A549 (cell line): ENCODE measurements at places on chromosomes 7 and 10.

DNA sequence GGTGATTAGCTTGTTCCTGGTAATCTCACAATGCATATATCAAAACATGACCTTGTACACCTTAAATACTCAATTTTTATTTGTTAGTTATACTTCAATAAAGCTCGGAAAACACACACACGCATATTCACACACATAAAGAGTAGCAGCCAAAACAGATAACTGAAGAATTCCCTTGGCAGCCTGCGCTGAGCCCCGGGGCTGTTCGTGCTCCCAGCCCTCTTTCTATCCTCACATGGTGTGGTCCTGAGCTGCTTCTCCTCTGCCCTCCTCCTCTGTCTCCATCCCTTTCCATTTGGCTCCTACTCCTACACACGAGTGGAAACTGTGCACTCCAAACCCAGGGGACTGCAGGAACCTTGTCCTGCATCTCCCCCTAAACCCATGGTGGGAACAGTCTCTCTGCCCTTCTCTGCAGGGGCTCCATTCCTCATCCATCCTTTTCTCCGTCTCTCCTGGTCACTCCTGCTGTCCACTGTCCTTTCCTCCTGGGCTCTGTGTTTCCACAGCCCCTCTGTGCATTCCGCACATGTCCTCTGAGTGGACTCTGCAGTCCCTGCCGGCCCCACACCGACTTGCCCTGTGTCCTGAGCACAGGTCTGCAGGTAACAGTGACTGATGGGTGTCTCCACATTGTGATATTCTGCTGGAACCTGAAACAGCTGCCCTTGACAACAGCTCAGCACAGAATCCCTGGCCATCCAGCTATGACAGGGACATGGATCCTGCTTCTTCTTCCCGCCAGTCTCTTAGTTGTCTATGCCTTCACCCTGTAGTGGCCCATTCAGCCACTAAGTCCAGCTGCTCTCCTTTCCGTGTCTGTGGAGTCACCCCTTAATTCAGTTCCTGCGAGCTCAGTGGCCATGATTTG, 216.8 kb upstream of the ZNF32 start:
- DNase-seq = no peak

- DNase-seq = no peak
These were observed 77.9 kb downstream of the ARHGAP21 start for GRCh38 chr10:24645784-24646183.

GRCh38 chr10:74056050-74056818, 58.3 kb downstream of the VCL start:
- DNase-seq = peak; percentile 64

- DNase-seq = no peak
These were observed 1.9 kb downstream of the COL1A2 start for GRCh38 chr7:94396596-94396995.

DNA sequence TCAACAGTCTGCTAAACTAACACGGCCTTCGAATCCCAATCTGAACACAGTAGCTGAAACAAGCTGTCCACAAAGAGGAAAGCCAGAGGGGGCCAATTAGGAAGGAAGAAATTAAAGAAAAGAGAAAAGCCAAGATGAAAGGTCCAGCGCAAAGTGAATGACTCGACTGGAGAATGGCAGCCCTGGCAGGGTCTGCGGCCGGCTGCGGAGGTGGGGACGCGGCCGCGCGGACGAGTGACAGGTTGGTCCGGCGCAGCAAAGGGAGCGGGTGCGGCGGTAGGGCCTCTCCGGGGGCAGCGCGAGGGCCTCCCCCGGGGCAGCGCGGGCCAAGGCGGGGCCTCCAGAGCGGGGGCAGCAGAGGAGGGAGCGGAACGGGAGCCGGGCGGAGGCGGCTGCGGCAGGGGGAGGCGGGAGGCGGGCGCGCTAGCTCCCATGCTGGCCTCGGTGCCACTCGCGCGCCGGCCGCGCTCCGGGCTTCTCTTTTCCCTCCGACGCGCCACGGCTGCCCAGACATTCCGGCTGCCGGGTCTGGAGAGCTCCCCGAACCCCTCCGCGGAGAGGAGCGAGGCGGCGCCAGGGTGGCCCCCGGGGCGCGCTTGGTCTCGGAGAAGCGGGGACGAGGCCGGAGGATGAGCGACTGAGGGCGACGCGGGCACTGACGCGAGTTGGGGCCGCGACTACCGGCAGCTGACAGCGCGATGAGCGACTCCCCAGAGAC, at the start of gene VWC2:
TSS of gene VWC2 (plus strand) at position 421 of the 718 bp plus-strand sequence. CDS start 1,798 bp downstream, outside the sequence.
- no peak for DNase-seq

DNA sequence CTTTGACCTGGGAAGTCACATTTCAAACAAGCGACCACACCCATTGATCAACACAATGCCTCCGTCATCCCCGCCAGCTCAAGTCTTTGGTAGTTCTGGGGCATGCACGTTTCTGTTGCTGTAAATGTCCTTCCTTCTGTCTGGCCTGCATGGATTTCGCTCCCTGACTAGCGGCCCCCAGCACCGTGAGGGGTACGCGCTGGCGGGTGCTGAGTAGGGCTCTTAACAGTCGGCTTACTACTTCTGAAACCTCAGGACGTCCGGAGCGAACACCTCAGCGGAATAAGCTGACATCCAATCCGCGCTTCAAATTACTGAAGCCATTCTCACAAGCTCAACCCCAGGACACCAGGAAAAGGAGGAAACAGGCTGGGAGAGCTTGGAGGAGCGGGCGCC, 505 bp downstream of the NUDCD3 start:
- no peak for DNase-seq

GRCh38 chr7:119007236-119007635, 782.7 kb downstream of the ANKRD7 start:
- DNase-seq = no peak

- DNase-seq = no peak
These were observed 113.2 kb downstream of the MICALL2 start for GRCh38 chr7:1345796-1346755.

- no peak for DNase-seq
These were observed 7.3 kb downstream of the DPYSL4 start for GRCh38 chr10:132193907-132194552.

GRCh38 chr7:16515785-16516685, 10.6 kb upstream of the LRRC72 start:
- no peak for DNase-seq

DNA sequence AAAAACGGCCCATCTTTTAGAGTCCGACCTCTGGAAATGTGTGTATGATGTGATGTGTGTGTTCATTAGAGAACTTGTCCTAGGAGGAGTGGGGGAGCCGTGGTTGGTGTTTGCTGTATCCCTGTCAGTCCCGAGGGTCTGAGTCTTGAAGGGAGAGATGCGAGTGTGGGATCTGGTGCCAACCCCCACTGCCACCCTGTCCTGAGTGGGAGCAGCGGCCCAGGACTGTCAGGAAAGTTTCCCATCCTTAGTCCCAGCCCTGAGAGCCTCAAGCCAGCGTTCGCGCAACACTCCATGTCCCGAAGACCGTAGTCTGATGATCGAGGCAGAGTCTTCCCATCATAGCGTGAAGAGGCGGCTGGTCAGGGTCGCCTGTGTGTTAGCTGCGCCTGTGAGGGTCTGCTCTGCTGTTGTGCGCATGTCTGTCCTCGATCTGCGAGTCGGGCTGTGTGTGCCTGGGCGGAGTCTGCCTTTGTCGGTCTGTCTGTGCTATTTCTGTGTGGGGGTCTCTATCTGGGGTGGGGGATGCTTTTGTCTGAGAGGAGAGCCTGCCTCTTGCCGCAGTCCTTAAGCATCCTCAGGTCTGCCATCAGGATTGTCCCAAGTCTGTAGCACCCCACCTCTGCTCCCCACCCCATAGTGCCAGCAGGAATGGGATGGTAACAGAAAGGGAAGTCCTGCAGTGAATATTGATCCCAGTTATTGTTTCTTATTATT, 514 bp upstream of the CHAT start:
- DNase-seq = no peak

DNA sequence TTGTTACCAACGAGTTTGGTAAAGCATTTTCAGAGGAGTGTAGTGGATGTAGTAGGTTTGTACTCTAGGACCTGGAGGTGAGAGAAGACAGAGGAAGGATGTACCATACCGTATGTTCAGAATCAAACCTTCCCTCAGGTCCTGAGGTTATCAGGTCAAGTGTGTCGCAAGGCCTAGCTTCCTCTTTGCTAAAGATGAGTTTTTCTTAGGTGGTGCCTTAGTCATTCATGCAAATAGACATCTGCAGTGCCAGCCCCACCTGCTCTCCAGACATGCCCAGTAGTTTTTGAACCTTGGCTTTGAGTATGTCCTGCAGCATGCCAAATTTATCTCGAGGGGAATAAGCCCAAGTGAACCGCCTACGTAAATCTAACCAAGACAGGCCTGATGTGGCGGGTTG, 71.3 kb downstream of the HDAC9 start:
- DNase-seq = no peak

DNA sequence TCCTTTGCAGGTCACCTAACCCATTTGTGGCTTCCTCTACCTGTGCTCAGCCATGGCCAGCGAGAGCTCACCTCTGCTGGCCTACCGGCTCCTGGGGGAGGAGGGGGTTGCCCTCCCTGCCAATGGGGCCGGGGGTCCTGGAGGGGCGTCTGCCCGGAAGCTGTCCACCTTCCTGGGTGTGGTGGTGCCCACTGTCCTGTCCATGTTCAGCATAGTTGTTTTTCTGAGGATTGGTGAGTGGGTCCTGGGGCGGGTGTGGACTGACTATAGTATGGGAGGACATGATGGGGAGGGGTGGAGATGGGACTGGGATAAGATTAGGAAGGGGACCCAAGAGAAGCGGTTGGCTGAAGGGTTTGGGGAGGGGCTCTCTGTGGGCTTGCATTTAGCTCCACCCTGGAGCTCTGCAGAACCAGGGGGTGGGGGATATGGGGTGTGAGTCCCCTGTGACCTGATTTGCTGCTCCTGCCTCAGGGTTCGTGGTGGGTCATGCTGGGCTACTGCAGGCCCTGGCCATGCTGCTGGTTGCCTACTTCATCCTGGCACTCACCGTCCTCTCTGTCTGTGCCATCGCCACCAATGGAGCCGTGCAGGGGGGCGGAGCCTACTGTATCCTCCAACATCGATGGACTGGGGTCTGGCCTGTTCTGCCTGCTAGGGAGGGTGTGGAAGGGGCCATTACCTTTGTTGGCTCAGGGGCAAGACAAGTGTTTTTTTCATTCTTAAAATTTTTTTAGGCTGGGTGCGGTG, 1.8 kb downstream of the SLC12A9 start:
- DNase-seq = no peak
